Type B pancreatic cell (in vitro differentiated cells): ENCODE measurements at places on chromosomes 1 and 21. TPM values are rescaled to one million over a fixed set of nuclear protein-coding genes. Genes with fewer than 3 reads are reported as not detected.

DNA sequence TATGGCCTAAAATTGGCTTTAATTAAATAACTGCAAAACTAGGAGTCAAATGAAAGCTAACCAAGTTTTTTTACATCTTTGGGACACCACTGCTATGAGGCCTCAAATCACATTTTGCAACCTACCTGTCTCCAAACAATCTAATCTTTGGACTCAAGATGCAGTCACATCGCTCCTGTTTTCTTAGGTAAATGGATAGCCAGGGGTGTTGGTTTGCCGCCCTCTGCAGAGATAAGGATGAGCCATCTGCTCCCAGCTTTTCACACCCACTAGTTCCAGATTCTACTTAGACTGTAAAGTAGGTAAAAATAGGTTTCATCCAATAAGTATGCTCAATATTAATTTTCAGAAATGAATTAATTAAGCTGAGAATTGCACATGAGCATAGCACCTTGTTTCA is 456.5 kb downstream of the KIF26B start:
- peaks cover 20% of the 10 kb centered on the region for H3K4me1 ChIP-seq
- peaks cover 10% of the 10 kb centered on the region for H3K36me3 ChIP-seq

GRCh38 chr21:44800103-44800502 is 1.5 kb downstream of the UBE2G2 start:
- DNase-seq: no peak
- H3K4me3 ChIP-seq: peak overlapping the region; percentile 99
- peaks cover 26% of the 10 kb centered on the region for H3K36me3 ChIP-seq
- peak overlapping the region; percentile 50 for H3K27ac ChIP-seq
- peaks cover 30% of the 10 kb centered on the region for H3K4me1 ChIP-seq

DNA sequence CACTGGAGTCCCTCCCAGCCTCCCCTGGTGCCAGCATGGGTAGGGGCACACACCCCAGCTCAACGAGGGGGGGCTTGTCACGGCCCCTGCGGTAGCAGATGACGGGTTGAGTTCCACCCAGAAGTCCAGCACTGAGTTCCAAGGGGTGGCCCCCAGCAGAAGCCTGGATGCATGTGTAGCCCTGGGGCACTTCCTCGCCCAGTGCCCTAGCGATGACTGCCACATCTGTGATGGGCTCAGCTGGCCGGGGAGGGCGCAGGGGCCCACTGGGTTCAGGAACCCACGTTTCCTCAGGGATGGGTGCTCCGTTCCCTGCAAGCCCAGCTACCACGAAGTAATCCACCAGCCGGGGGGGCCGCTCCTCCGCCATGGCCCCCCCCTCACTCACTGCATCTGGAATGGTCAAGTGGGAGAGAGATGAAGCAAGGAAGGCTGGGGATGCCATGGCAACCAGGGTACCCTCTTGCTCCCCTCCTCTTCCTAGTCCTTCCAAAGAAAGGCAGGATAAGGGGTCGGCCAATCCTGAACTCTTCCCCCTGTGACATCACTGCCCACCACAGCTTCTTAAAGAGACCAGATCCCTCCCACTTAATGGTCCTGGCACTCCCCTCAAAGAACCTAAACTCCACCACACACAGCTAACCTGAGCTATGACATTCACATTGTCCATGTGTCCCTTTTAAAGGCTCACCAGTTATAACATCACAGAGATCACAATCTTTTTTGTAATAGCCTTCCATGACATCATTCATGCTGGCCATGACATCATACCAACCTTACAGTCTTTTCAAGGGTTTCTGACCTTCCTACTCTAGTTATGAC is 2.3 kb downstream of the DENND4B start:
- no peaks in the 10 kb centered on the region for H3K27me3 ChIP-seq
- peak overlapping the region; percentile 19 for H3K27ac ChIP-seq
- H3K36me3 ChIP-seq: no peaks in the 10 kb centered on the region
- no peak for DNase-seq
- peak overlapping the region; percentile 88 for H3K4me3 ChIP-seq

Gene TSSK3
- 2.1 and 3.8 TPM in 2 replicates for total RNA-seq

Gene ERICH3
- total RNA-seq: 0.24 and 0.29 TPM in 2 replicates
